ENCODE measurements at places on chromosomes 1 and 21.

- DNase-seq: no peak
These were observed 59.5 kb downstream of the CASZ1 start for GRCh38 chr1:10736634-10737586.

DNA sequence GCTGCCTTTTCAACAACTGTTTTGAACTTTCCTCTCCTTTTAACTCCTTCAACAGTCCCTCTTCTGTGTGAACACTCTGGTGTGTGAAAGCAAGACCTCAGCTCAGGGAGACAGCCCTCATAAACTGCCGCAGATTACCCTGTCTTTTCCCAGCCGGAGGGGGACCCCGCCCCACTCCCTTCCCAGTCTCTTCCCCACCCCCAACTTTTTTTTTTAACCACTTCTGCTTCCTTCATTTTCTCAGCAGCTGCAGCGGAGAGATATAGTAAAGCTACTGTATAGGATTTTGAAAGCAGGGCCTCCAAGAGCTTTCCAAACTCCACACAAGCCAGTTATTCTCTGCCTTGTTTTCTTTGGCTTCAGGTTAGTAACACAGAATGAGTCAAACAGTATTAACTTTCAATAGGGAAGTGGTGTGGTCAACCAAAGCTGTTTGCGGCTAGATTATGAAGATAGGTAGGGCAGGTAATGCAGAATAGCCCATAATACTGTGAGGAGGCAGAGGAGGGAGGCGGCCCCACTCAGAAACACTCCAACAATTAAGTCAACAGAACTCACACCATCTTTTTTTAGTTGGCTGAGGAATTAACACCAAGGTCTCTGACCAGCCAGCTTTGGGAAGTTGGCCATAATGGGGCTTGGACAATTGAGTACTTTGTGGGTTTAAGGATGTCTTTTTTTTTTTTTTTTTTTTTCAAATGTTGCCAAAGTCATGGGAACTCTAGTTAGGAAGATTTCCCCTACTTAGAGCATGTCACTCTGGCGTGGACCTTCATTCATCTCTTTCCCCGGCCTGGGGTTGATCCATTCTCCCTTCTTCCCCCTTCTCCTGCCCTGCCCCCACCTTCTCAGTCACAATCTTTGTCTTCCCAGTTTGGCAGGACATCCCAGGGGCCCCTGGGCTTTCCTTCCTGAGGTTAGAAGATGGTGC, 177.0 kb downstream of the CLIC6 start:
- no peak for DNase-seq

DNA sequence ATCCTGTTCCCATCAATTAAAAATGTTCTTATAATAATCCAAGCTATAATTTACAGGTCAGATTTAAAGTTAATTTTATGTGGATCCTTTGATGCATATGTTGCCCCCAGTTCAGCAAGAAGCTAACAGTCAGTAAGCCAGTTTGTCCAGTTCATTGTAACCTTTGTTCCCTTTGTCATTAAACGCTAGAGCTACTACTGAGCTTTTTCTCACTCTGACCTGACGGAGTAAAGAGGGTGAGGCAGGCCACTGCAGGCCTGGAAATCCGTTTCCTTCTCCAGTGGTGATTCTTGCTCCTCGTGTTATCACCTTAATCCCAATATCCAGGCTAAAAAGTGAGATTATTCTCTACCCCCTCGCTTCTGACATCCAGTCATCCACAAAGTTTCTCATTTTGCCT, 10.2 kb downstream of the YBX1 start:
- no peak for DNase-seq

DNA sequence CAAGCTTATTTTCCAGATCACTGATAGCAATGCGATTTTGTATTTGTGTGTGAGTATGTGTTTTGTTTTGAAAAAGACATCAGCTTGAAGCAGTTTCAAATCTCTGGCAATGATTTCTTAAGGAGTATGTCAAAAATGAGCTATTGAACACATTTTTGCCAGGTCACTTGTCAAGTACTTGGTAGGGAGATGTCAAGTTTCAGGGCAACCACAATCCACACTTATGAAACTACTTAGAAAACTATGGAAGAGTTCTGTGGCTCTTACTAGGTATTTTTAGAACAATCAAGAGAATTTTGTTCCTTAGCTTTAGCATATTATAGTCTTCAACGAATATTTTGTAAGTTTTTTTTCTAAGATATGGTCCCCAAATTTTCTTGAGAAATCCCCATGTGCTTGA, 318.8 kb upstream of the ZRANB2 start:
- no peak for DNase-seq
